ENCODE measurements at places on chromosomes 6 and 20. TPM values are rescaled to one million over a fixed set of nuclear protein-coding genes. Genes with fewer than 3 reads are reported as not detected.
A peak's percentile ranks its signal among the peaks of the same experiment; 100 is the strongest.

ACSS1 gene
- polyA plus RNA-seq: 41.0 TPM

IPCEF1 gene
- 5.2 TPM for polyA plus RNA-seq

SIM1 gene
- polyA plus RNA-seq: not detected

SCUBE3 gene
- polyA plus RNA-seq: 4.2 TPM

MYO6 gene
- 29.0 TPM for polyA plus RNA-seq

DNA sequence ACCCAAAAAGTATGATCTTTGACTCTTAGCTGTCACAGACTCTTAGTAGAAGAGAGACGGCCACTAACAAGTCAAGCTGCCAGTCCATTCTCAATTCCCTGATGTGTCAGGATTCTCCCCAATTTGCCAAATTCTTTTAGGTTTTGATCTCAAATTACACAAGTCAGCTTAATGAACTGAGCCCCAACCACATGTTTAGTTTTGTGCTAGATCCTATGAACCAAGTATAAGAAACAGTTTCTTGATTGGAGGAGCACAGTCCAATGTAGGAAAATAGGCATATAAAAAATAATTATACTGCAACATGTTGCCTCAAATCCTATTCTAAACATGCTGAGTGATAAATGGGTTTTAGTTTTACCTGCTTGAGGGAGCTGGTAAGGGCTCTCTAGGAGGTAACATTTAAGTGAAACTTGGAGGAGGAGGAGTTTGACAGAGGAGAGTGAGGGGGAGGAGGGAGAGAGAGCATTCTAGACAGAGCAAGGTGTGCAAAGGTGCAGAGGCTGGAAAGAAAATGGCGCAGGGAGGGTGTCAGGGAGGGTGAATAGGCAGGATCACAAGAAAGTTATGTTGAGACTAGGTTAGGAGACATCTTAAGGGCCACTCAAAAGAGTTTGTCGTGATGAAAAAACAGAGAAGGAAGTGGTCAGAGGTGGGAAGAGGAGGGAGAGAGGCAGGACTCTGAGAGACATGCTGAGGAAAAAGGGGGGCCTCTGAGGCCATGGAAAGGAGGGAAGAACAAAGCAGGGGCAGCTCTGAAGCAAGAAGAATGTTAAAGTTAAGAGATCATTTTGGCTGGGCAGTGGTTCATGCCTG lies 22.8 kb upstream of the FAM83C start:
- no peak overlapping the region for H3K4me3 ChIP-seq
- H3K27me3 ChIP-seq: no peaks in the 10 kb centered on the region
- no peak for DNase-seq
- no peak overlapping the region for H3K27ac ChIP-seq
- H3K4me1 ChIP-seq: peaks cover 11% of the 10 kb centered on the region

BPIFA2 gene
- not detected for polyA plus RNA-seq

DNA sequence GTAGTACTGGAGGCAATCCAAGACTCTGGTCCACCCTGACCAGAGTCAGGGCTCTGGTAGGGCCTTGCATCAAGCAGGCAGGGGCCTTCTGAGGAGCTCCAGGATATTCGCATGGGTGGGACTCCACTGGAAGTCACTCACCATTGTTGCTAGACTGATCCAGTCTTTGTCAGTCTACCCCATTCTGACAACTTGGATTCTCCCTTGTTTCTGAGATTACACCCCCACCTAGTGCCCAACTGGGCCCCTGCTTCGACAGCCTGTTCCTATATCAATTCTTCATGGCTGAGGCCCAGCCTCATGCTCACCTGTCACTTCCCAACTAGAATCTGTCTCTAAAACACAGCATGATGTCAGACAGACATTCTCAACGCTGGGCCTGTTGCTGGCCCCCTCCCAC lies 5.2 kb downstream of the SLC35D3 start:
- no peak overlapping the region for H3K27ac ChIP-seq
- peaks cover 49% of the 10 kb centered on the region for H3K27me3 ChIP-seq
- H3K4me1 ChIP-seq: peaks cover 17% of the 10 kb centered on the region
- H3K36me3 ChIP-seq: no peaks in the 10 kb centered on the region

SLPI gene
- 4.5 TPM for polyA plus RNA-seq

LBP gene
- not detected for polyA plus RNA-seq

- H3K4me3 ChIP-seq: no peak overlapping the region
- no peak for DNase-seq
- H3K4me1 ChIP-seq: no peaks in the 10 kb centered on the region
- H3K27ac ChIP-seq: no peak overlapping the region
- H3K36me3 ChIP-seq: no peaks in the 10 kb centered on the region
- no peaks in the 10 kb centered on the region for H3K27me3 ChIP-seq
Observed at GRCh38 chr6:76120302-76120701, 47.8 kb upstream of the IMPG1 start.

DNA sequence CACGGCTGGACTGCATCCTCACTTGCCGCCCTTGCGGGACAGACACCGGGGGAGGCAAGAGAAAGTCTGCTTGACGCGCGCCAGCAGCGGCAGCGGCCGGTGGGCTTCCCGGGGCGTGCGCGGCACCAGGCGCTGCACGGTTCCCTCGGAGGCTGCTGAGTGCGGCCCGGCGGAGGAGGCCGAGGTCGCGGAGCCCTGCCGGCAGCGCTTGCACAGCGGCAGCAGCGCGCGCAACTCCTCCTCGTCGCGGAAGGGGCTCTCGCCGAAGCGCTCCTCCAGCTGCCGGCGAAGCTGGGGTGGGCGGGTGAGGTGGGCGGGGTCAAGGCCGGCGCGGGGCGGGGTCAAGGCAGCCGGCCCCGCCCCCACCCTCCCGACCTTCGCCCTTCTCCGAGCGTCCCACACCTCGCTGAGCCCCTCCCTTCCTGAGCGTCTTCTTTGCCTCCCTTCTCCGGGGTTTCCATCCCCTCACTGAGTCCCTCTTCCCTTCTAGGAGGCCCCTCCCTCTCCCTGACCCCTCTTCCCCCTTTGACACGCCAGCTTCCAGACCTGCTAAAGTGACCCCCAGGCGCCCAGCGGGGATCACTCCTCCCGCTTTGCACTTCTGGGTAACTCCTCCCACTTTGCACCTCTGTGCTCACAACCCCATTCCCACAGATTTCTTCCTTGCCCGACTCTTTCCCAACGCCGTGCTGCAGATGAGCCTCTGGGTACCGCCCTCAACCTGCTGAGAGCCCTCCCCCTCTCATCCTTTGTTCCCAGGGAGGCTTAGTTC lies 8.8 kb downstream of the DUSP15 start:
- peaks cover 13% of the 10 kb centered on the region for H3K27me3 ChIP-seq
- no peaks in the 10 kb centered on the region for H3K36me3 ChIP-seq
- no peak overlapping the region for H3K27ac ChIP-seq
- H3K4me1 ChIP-seq: peaks cover 22% of the 10 kb centered on the region
- DNase-seq: peak; percentile 71

DNA sequence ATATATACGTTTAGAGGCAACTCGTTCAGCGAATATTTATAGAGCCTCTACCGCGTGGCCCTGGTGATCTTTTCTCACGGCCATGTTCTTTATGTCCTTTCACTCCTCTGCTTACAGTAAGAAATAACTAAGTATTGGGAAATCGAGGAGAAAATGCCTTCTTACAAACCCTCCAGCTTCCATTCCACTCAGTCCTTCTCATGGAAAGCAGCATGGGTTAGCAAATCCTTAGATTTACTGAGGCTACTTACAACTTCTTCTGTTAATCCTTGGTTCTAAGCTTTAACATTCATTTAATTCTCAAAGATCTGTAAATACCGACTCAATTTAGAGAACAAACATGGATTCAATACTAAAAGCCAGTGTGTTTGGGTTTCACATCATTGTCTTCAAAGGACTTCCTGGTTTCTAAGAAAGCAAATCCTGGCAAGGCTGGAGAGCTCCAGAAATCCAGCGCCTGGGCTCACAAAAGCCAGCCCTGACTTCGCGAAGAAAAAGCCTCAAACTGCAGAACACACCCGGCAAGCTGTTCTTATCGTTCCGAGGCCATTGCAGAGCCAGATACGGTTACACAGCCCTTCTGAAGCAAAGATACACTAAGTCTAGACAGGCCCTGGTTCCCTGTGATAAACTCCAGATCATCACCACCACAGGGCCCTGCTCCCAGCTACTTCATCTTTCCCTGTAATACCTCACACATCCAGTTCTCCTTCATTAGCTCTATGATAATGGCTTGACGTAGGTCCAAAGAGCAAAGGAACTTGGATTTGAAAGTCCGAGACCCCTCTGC lies 19.2 kb downstream of the AGPAT4 start:
- peaks cover 13% of the 10 kb centered on the region for H3K36me3 ChIP-seq
- H3K27ac ChIP-seq: no peak overlapping the region
- no peak overlapping the region for H3K4me3 ChIP-seq
- DNase-seq: no peak
- no peaks in the 10 kb centered on the region for H3K27me3 ChIP-seq
- H3K4me1 ChIP-seq: no peaks in the 10 kb centered on the region

GRCh38 chr6:125363039-125363823 lies 61.5 kb upstream of the HDDC2 start:
- peak; percentile 22 for DNase-seq
- H3K4me3 ChIP-seq: peak overlapping the region; percentile 21
- no peak overlapping the region for H3K27ac ChIP-seq
- H3K4me1 ChIP-seq: no peaks in the 10 kb centered on the region

GRCh38 chr6:113486199-113486598 lies 370.9 kb upstream of the MARCKS start:
- H3K27me3 ChIP-seq: no peaks in the 10 kb centered on the region
- H3K27ac ChIP-seq: peak overlapping the region; percentile 79
- H3K4me3 ChIP-seq: no peak overlapping the region
- DNase-seq: no peak
- no peaks in the 10 kb centered on the region for H3K36me3 ChIP-seq
